ENCODE measurements at places on chromosomes 1 and 21.

- no peak for DNase-seq
These were observed 17.1 kb downstream of the OLIG2 start for GRCh38 chr21:33042812-33043211.

DNA sequence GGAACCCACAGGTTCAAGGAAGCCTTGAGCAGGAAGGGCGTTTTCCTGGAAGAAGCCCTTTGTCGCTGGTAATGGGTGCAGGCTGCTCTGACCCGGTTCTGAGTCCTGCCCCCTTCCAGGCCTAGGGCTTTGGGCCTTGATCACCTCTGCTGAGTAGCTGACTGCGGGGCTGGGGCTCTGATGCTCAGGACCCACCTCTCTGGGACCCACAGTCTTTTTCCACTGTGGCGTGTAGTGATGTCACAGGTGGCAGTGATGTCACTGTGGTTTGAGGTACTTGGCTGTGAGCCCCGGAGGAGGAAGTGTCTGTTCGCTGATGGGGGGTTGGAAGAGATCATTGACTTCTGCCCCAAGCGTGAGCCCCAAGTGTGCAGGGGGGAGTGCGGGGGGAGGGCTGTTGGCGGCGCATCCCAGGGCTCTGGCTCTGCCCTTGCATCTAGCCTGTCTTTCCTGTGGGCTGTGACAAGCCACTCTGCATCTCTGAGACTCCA lies 6.9 kb downstream of the TNFRSF1B start:
- DNase-seq = peak; percentile 93

- DNase-seq = no peak
These were observed 14.7 kb downstream of the PPIE start for GRCh38 chr1:39753132-39754025.

DNA sequence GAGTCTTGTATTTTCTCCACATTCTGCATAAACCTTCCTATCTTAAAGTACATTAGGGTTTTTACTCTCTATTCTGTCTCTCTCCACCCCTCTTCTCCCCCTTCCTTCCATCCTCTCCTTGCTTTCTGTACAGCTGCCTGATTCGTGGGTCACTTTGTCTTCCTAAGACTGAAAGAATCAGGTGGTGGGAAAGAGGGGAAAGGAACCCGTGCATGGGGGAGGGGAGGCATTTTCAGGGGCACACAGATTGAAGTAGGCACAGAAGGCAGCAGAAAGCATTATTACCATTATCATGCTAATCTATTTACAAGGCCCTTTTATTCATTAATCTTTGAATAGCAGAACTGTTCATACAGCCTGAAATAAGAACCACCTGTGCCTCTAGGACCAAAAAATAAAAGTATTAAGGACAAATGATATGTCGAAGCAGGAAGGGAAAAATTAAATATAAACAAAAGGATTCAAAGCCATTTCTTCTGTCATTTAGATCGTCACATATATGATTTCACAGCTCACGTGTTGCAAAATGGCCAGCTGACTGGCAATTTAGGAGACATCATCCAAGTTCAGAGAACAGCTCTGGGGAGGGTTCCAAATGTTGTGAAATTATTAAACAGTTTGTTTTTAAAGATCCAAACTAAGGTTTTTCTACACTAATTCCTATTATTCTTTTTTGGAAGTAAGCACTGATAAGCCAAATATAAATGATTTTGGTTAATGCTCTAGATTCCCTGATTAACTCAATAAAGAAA lies 154.6 kb downstream of the PBX1 start:
- DNase-seq = no peak

DNA sequence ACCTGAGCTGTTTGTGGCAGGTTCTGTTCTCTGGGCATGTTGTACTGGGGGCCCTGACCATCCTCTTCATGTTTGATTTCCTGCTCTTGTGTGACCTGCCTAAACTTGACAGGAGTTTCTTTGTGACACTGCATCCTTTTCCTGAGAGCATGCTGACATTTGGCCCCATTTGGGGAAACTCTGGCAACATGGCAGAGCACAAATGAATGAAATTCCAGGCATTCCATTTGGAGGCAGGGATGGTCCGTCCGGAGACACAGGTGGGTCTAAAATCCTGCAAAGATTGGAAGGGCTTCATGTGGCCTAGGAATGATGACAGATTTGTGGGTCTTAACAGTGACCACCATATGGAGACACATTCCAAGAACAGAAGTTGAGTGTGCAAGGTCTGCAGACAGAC lies 184.0 kb downstream of the FCRL5 start:
- DNase-seq = no peak

DNA sequence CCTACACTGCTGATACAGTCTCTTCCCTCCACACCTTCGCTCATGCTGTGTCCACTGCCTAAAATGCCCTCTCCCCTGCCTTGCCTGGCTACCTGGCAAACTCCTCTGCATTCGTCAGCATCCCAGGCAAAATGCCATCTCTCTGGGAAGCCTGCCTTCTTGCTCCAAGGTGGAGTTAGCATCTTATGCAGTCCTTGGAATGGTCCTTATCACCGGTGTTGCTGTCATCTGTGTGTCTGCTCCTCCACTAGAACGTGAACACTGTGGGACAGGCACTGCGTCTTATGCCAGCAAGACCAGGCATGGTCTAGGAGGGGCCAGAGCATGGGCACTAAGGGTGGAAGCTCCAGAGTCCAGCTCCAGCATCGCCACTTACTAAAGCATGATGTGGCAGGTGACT lies 211.8 kb downstream of the MATN1 start:
- no peak for DNase-seq
